Trophoblast cell (in vitro differentiated cells and primary cell): ENCODE measurements at places on chromosomes 16 and 17.

DNA sequence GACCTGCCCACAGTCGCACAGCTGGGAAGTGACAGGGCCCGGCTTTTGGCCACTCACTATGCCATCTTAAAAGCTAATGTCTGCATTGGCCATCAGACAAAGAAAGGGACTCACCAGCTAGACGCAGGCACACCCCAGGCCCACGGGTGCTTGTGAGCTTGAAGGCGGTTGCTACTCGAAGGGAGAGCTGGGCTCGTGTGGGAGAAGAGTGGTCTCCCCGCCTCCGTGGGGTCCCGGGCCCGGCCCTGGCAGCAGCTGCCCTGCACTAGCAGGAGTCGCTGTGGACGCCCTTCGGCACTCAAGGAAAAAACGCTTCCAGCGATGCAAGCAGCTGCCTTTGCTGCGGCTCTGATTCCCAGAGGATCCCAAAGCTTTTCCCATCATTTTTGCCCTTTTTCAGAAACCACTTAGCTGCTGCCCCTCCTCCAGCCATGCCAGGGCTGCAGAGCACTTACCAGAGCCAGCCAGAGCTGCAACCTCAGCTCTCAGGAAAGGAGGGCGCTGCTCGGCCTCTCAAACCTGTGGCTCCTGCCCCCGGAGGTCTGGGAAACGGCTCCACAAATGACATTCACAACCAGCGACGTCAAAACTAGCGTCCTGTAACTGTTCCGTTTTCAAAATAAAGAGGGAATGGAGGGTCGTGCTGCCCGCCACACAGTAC is 12.3 kb downstream of the TRPV1 start:
- DNase-seq, result no peak

DNA sequence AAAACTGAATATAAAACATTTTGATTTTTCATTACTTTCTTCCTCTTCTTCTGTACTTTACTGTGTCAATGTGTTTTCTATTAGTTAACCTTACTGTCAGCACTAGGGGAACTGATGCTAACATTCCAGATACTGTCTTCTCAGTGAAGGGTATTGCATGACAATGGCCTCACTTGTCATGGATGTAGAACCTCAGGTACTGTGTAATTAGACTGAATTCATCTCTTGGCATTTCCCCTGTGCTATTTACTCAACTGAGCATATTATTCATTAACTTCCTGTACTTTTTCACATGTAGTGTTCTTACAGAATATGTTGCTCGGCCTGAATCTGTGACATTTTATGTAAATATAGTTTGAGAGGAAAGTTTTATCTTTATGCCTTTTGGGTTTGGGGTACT is 237.0 kb downstream of the CA10 start:
- no peak for DNase-seq

GRCh38 chr16:87003414-87003755 is 313.8 kb downstream of the C16orf95 start:
- DNase-seq, result no peak

GRCh38 chr17:35257208-35257659 is 14.4 kb downstream of the SLFN5 start:
- DNase-seq, result no peak

DNA sequence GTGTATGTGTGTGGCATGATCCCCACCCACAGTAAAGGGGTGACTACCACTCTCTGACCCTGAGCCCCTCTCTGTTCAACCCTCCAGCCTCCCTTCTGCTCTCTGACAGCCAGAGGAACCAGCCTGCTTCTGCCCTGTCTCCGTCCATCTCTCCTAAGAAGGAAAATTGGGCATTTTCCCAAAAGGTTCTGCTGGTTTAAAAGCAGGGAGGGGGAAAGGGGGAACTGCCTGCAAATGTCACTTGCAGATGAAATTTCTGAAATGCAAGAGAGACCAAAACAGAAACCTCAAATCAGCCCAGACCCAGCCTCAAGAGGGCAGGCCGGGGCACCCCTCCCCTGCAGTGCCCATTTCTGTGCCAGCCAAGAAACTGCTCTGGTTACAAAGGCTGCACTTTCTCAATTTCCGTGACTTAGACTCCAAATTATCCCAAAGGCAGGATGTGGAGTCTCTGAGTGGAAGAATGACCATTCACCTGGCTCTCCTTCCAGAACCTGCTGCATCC is 197.9 kb downstream of the RBFOX3 start:
- no peak for DNase-seq

DNA sequence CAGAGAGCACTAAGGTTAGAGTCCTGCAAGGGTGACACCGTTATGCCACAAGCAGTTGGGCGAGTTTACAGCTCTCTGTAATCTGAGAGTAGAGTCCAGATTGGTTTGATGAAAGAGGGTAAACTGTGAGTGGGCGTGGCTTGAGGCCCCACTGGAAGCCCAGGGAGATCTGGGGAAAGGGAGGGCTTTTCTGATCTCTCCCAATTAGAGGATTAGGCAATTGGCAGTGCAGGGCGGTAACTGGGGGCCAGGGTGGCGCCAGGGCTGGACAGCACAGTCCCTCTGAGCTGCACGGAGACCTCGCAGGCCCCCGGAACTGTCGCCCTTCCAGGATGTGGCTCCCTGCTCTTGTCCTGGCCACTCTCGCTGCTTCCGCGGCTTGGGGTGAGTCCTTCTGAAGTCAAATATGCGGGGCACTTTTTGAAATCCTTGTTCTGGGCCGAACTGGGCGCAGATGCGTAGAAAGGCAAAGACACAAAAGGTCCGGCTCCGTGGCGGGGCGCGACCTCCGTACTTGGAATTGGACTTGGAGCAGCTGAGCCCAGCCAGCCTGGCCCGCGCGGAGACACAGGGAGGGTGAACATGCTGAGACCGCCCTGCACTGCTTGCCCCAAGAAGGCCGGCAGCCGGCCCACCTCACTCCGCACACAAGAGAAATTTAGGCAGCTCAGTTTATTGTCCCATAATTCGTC is 72.4 kb downstream of the CES1 start:
- no peak for DNase-seq

DNA sequence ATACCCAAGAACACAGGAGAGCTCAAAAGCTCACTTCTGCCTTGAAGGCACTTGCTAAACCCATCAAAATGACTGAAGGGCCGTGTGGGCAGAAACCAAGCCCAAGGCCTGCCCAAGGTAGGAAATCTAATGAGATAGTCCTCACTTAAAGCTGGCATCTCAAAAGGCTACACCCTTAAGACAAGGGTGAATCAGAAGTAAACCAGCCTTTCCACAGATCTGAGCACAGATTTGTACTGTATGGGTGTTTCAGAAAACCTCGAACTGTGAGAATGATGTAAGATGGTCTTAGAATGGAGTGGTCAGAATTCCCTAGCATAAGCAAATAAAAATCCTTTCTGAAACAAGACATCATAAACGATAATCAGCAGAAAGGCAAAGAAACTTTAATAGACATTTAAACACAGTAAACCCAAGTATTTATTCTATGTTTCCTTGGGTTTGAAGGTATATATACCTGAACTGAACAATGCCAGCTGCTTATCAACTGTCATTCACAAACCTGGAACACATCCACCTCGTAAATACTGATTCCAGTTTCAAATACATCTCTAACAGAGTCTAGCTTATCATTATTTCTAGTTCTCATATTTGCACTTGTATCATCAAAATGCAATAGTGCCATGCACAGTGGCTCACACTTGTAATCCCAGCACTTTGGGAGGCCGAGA is 37.8 kb downstream of the GLG1 start:
- peak; percentile 30 for DNase-seq

- no peak for DNase-seq
Measured at GRCh38 chr16:75010427-75010826, 11.6 kb downstream of the ZNRF1 start.

GRCh38 chr17:66523378-66524200 is 221.2 kb downstream of the PRKCA start:
- no peak for DNase-seq

GRCh38 chr17:50841949-50842354 is 6.6 kb downstream of the WFIKKN2 start:
- peak; percentile 34 for DNase-seq

GRCh38 chr17:44540246-44541084 is 16.8 kb upstream of the FZD2 start:
- DNase-seq, result no peak

DNA sequence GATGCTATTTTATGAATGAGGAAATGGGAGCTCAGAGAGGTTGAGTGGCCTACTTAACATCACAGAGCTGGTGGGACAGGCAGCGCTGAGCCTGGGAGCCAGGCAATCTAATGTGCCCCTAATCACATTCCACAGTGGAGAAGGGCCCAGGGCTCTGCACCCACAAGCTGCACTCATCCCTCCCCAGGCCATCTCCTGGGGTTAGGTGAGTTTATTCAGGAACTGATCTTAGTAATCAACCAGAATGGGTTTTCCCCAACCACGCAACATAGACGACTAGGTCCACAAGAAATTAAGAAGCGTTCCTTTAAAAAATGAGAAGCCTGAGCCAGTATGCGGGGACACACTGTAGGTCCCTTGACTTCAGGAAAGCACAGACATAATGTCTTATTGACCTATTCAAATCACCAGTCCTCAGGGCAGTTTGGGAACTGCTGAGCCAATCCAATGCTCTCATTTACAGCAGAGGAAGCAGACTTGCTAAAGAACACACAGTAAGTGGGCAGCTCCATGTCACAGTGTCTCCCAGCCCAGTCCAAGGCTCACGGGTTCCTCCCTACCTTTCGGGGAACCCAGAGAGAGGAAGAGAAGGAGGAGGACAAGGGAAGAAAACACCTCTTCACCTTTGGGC is 2.3 kb downstream of the MPP3 start:
- no peak for DNase-seq

DNA sequence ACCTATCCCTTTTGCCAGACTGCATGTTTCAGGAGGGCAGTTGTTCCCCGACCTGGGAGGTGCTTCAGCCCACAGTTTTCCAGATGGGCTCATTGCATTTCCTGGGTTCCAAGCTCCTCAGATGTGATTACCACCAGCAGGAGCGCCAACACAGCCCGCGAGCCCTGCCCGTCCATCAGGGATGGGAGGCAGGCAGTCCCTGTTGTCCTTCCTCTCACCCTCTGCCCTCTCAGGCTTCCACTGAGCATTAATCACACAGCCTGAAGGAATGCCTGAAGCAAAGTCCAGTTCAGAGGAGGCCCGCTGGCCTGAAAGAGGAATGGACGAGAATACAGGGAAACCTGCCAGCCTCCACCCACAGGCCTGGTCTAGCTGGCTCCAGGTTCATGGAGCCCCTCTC is 256.3 kb upstream of the SDK2 start:
- DNase-seq, result no peak

DNA sequence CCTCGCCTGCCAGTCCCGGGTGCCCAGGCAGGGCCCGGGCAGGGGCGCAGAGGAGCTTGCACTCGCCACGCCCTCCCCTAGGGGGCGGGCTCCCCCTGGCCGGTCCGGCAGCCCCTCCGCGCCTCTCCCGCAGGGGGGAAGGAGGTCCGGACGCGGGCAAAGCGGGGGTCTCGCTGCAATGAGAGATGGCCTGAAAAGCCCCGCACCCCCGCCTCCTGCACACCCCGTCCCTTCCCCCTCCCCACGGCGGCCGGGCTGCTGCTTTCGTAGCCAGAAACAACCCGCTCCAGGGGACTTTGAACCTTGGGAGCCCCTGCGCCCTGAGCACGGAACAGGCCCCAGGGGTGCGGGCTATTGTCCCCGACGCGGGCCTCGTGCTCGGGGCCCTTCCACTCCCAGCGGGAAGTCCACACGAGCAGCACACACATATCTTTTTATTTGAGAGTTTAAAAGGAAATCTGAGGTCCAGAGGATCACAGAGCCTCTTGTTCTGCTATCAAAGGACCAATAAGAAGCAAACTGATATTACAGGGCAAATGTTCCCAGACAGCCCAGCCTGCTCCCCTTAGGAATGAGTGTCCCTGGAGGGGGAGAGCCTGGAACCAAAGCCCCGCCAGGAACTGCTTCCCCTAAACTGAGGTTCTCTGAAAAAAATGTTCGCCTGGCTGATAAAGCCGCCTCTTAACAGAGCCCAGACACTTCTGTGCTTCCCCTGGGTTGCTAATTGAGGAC is 5.8 kb upstream of the CBX4 start:
- DNase-seq, result no peak

- no peak for DNase-seq
Measured at GRCh38 chr16:81774348-81774747, 4.7 kb upstream of the PLCG2 start.

DNA sequence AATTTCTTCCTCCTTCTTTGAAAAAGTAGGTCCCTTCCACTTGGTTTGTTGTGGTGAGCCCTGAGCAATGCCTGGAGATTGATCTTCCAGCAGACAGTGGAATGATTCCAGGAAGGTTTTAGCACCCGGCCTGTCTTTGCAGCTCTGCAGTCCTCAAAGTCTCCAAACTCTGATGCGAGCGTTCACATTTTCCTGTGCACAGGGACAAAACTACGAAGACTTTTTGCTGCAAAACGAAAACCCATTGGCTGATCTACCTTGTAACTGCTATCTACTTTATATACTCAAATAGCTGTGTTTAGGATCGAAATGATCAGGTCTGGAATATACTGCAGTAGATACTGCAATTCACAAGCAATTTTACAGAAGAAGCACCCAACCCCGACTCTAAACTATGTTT is 21.7 kb downstream of the G6PC1 start:
- no peak for DNase-seq

DNA sequence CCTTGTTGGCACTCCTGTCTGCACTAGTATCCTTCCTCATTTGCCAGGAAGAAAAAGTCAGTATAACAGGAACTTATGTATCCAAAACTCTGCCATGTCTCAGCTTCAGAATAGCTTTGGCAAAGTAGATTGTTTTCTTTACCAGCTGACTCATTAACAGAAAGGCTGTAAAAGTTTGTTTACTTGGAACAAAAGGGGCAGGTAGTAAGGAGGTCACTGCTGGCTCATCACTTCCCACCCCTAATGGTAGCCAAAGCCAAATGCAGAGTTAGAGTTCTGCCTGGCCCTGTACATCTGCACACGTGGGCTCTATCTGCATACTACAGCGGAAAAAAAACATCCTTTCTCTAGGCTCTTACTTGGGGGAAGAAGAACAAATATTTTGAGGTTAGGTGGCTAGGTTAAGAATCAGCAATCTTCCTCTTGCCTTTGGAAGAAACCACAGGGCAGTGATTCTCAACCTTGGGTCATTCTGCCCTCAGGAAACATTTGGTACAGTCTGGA is 90.9 kb upstream of the BCAR1 start:
- no peak for DNase-seq

DNA sequence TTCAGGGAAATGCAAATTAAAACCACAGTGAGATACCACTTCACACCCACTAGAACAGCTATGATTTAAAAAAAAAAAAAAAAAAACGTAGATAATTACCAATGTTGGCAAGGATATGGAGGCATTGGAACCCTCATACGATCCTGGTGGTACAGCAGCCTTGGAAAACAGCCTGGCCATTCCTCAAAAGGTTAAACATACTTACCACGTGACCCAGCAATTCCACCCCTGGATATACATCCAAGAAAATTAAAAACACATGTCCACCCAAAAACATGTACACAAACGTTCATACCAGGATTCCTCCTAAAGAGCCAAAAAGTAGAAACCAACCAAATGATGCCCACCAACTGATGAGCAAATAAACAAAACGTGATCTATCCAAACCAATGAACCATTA is 68.1 kb downstream of the GAS7 start:
- DNase-seq, result no peak
